Fibroblast of mammary gland (primary cell): ENCODE measurements at places on chromosomes 12 and 14.
A peak's percentile ranks its signal among the peaks of the same experiment; 100 is the strongest.

DNA sequence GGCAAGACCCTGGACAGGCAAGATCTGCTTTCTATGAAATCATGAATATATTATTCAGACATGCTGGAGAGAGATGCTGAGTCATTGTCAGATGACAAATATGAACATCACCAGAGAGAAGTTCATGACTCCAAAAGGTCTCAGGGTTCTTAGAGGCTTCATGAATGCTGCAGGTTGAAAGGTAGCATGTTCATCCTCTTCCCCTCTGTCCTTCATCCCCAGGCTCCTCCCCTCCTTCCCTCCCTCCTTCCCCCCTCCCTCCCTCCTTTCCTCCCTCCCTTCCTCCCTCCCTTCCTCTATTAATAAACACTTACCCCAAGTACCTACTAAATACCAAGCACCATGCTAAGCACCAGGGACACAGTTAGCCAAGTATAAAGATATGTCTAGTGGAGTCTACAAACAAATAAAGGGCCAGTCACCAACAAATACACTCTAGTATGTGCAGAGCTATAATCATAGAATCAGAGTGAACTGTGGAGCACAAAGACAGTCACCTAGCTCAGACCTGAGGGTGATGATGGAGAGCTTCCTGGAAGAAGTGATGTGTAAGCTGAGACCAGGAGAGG lies 46.2 kb downstream of the RPH3A start:
- DNase-seq = peak; percentile 49

- no peak for DNase-seq
These were observed 24.9 kb upstream of the BCDIN3D start for GRCh38 chr12:49867570-49868341.

DNA sequence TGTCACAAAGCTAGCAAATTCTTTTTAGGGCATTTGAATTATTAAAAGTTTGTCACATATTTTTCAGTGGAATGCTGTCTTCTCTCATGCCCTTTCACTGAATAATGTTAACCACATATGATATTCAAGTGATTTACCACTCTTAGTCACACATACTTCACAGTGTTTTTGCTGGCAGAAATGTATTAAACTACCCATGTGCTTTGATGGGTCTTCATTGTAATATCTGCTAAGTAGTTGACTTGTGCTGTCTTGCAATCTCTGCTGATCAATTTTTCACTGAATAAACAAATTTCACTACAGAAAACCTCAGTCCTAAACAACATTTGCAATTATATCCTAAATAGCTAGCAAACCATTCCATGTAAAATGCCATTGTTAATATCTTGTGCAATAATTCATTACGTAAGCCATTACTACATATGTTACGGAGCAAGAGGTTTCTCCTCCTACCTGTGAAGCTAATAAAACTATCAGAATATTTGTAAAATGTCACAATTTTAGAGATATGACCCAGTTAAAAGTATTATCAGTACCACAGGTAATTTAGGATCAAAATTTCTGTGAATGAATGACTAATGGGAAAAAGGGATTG lies 64.6 kb upstream of the LMO3 start:
- DNase-seq = peak; percentile 30

- peak; percentile 54 for DNase-seq
These were observed 110.5 kb downstream of the ASCL4 start for GRCh38 chr12:107884769-107885694.

- no peak for DNase-seq
These were observed 11.6 kb downstream of the BMAL2 start for GRCh38 chr12:27344246-27344645.

DNA sequence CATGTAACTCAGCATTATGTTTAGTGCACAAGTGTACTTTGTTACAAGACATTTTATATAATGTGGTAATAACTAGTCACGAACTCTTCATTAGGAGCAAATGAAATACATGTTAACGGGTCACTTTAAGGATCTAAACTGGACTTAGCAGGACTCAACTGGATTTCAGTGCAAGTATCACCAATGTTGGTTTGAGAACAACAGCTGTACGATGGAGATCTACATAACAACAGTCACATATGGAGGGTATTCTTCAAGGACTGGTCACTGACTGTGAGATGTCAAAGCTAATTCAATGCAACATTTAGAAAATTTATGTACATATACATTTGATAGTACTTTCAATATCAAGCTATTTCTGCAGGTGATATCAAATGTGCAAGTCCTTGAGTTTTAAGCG lies 22.5 kb upstream of the SYCP3 start:
- no peak for DNase-seq

GRCh38 chr14:70822530-70823185 lies 13.3 kb upstream of the MAP3K9 start:
- DNase-seq = peak; percentile 32

DNA sequence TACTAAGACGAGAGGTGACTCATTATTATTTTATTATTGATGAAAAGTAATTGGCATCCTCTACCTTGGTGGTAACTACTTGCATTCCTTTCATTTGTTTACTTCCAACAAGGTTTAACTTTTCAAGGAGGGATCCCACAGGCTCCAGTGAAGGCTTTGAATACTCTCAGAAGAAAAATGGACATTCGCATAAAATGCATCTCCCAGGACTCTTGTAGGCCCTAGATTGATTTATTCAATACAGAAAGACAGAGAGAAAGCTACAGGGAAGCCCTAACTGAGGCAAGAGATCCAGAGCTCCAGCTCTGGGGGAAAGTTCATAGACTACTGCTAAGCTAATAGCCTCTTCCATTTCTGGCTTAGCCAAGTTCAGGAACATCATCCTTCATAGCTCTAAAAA lies 87.0 kb downstream of the TBX5 start:
- no peak for DNase-seq

GRCh38 chr14:104423701-104424405 lies 155.7 kb upstream of the C14orf180 start:
- no peak for DNase-seq

GRCh38 chr12:68403296-68403695 lies 71.1 kb upstream of the MDM1 start:
- no peak for DNase-seq

- DNase-seq = no peak
These were observed 358.0 kb downstream of the DAD1 start for GRCh38 chr14:22231018-22231417.

DNA sequence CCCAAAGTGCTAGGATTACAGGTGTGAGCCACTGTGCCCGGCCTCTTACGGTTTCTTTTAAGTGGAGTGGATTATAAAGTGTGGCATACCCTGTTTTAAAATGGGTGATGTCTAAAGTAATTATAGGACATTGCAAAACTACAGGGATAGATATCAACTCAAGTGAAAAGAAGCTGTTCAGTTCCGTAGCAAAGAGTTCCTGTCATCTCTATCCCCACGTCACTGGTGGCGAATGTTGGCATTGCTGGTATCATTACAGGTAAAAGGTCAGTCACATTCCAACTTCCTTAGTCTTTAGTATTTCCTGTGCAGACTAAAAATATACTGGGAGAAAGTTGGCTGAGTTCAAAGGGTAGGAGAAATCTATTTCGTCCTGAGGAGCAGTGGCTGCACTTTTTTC lies 95.6 kb upstream of the SLC38A2 start:
- DNase-seq = no peak

- DNase-seq = peak; percentile 33
These were observed 361.6 kb downstream of the AEBP2 start for GRCh38 chr12:19800884-19801283.

- DNase-seq = peak; percentile 1
These were observed 76.6 kb downstream of the TUNAR start for GRCh38 chr14:95953111-95953724.

GRCh38 chr12:43848786-43849185 lies 12.9 kb downstream of the TMEM117 start:
- peak; percentile 26 for DNase-seq

- DNase-seq = no peak
These were observed 17.7 kb downstream of the C12orf71 start for GRCh38 chr12:27064397-27065342.

- no peak for DNase-seq
These were observed 142.0 kb downstream of the PLXNC1 start for GRCh38 chr12:94290353-94290752.

DNA sequence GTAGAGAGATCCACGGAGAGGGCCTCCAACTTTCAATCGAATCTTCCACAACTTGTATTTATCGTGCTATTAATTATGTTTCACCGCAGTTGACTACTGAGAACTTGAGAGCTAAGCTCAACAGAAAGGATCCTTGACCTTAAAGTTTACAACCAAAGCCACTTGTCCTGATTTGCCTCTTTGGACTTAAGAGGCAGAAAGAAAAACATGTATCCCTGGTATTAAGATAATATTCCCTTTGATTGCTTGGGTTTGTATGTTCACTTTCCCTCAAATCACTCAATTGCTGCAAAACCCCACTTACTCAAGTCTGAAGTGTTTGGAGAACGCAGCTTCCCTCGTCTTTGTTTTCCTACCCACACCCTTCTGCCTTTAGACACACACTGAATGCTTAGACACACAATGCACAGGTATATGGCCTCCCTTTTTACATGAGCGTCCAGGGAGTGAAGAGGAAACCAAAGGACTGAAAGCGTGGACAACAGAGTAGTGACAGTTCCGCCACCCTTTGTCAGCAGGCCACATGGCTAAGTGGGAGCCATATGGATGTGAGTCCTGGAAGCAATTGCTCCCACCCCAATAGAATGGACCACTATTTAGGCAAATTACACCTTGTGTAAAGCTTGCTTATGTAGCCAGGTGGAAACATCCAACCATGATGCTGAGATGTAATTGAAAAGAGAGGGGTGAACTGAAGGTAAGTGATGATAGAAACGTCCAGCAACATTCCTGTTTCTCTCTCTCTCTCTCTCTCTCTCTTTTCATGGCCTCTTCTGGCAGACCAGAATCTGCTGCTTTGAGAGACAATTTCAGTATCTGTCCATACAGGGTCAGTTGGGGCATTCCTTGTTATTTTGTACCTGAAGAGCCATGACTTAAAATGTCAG lies 1.4 kb upstream of the PKP2 start:
- no peak for DNase-seq

DNA sequence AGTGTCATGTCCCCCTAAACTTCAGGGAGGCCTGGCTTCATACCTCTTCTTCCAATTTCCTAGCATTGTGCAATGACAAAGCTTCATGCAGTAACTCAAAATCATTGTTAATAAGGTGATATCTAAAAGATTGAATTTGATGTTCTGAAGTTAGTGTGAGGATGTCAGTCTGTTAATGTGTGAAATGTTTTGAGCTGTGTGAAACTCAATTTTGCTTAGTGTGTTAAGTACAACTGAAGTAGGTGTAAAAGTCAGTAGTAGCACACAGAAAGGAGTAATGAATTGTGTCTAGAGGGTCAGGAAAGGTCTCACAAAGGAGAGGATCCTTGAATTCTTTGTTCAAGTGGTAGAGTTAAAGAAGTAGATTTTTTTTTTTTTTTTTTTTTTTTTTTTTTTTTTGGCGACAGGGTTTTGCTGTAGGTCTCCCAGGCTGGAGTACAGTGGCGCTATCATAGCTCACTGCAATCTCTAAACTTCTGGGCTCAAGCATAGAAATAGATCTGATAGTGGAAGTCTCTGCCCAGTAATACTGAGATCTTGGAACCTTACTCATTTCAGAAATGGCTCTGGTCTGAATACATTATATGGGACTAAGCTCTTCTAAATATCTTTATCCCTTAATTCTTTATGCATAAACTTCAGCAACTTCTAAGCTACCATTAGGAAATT lies 63.9 kb downstream of the FUT8 start:
- DNase-seq = no peak

DNA sequence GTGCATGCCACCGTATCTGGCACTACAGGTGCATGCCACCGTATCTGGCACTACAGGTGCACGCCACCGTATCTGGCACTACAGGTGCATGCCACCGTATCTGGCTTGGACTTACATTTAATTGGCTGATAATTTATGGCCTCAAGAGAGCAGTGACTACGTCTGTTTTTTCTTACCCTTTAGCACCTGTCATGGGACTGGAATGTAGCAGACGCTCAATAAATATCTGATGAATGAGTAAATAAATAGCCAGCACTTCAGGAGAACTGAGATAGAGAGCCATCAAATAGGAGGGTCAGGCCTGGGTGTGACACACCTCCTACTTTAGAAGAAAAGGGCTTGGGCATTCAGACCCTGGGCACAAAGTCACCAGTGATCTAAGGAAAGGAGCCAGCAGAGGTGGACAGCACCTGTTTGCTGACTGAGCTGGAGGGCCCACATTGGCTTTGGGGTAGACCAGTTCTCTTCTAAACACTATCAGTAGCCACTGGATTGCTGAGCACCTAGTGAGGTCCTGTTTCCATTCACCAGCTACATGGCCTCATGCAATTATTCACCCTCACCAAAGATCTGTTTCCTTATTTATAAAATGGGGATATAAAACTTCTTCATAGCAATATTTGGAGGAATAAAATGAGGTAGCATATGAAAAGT lies 50.1 kb downstream of the RFX4 start:
- DNase-seq = no peak

GRCh38 chr12:8048906-8049305 lies 16.4 kb downstream of the FOXJ2 start:
- no peak for DNase-seq

DNA sequence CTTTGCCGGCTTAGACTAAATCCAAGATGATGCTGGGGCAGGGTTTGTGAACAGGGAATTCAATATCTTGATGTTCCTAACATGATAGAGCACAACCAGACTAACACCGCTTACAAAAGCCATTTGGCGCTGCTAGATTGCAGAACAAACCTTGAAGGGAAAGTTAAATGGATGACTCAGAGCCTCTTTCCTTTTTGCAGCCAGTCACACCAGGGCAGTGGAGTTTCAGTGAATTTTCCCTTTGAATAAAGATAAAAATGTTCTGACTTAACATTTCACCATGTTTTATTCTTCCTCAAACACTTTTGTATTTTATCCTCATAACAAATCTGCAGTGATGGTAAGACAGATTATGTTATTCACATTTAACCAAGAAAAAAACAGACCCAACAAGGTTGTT lies 47.3 kb downstream of the PDE6H start:
- DNase-seq = peak; percentile 4

DNA sequence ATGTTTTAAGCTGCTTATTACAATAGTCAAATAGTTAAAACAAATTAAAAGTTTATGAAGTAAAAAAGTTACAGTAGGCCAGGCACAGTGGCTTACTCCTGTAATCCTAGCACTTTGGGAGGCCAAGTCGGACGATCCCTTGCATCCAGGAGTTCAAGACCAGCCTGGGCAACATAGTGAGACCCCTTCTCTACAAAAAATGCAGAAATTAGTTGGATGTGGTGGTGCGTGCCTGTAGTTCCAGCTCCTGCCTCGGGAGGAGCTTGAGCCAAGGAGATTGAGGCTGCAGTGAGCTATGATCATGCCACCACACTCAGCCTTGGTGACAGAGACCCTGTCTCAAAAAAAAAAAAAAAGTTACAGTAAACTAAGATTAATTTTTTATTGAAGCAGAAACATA lies 142.6 kb downstream of the MIPOL1 start:
- DNase-seq = no peak

DNA sequence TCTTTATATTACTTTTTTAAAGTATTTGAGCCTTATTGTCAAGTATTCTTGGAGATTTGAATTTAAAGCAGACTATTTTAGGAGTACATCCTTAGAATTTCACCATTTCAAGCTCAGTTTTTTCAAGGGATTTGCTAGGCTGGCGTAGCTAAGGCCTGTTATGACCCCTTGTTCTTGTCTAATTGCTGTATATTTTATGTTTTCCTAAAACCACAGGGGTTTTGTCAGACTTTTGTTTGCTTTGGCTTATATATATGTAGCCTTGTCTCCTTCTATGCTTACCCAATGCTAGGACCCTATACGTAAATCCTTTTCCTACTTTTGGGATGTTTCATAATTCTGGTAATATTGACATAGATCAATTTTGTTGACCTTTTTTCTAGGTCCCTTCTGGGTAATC lies 147.0 kb upstream of the SYT10 start:
- no peak for DNase-seq
